ENCODE measurements at places on chromosomes 1 and 21.

DNA sequence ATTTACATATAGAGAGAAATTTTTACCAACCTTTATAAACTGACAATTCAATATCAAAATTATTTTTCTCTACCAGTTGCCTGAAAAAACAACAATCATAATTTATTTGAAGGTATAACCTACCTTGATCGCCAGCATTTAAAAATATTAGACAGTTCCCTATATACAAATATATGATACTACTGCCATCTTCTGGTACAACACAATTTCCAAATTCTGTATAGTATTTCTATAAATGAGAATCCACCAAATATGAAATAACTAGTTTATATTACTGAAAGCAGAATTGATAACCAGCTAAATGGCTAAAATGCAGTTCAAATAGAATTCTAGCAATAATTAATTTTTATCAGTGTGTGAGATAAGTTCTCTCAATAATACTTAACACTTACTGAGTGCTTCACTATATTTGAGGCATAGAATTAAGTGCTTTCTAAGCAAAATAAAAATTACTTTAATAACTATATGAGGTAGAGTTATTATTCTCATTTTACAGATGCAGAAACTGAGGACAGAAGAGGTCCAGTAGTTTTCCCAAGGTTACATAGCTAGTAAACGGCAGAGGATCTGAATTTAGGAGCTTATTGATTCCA, 75.6 kb downstream of the PIGK start:
- DNase-seq: peak; percentile 23

GRCh38 chr1:177809819-177810218, 160.0 kb downstream of the SEC16B start:
- no peak for DNase-seq

GRCh38 chr1:233897325-233898162, 6.9 kb upstream of the SLC35F3 start:
- no peak for DNase-seq

- no peak for DNase-seq
These were observed 71.0 kb downstream of the SSBP3 start for GRCh38 chr1:54335011-54335754.

- DNase-seq: no peak
These were observed 407 bp downstream of the WNT4 start for GRCh38 chr1:22142315-22143064.

DNA sequence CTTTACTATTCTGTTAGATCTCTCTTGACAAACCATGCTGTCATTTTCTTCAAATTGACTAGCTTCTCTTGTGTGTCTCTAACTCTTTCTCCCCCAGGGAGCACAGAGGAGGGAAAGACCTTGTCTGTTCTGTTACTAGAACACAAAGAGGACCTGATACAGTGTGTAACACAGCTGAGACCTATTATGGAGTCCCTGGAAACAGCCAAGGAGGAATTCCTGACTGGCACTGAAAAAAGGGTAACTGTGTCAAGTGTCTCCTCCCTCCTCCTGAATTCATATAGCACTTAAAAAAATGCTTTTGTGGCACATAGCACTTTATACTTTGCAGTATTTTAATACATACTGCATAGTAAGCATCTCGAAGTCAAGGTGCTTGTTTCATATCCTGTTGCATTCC, 50.6 kb downstream of the ZBTB40 start:
- no peak for DNase-seq

GRCh38 chr1:6343506-6344405, 49.8 kb downstream of the ACOT7 start:
- DNase-seq: peak; percentile 68

- DNase-seq: no peak
These were observed 23.3 kb upstream of the SRSF10 start for GRCh38 chr1:24003331-24003972.

GRCh38 chr1:227260433-227260832, 57.9 kb downstream of the CDC42BPA start:
- DNase-seq: no peak

DNA sequence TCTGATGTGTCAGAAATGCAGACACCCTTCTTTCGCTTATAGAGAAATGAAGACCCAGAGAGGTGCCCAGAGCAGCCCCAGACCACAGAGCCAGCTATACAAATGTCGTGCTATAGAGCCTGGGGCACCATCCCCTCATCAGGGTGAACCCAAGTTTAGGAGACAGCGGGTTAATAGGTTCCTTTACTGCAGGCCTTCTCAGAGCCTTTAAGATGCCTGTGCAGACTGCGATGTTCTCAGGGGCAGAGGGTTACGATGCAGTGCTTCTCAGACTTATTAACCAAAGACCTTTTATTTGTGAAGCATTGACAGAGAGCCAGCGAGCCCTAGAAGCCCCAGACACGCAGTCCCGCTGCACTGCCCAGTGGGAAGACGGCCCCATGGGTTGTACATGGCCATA, 46.9 kb downstream of the STPG1 start:
- DNase-seq: no peak

DNA sequence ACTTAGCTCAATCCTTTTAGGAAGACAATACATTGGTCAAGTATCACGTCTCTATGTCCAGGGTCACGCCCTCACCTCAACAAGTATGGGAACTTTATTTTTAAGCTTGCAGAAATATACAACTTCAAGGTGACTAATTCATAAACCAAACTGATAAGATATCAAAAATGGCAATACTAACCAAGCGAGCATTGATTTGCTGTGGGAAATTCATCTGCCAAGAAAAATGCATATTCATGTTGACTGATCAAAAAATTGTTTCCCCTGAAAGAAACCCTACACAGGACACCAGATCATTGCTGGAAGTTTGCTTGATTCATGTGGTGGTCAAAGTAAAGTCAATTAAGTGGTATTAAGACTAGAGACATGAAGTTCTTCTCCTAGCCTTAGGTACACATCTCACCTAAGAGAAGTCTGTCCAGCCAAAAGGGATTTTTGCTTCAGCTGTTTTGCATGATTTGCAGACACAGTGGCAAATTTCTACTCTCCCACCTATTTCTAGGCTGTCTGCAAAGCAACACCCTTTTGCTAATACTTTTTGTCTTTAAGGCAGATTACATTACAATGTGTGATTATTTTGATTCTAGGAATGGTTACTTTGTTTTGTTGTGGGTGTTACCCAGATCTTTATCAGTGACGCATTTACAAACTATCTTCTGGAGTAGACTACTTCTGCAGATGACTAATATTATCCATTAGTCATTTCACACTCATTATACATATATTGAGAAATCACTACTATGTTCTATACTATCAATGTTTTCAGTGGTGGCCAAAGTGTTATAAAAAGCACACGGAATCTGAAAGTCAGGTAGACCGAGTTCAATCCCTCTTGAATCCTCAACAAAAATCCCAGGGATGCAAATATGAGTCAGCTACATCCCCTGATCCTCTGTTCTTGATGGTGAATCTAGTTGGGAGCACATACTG, 12.4 kb downstream of the SAMSN1 start:
- DNase-seq: peak; percentile 89

DNA sequence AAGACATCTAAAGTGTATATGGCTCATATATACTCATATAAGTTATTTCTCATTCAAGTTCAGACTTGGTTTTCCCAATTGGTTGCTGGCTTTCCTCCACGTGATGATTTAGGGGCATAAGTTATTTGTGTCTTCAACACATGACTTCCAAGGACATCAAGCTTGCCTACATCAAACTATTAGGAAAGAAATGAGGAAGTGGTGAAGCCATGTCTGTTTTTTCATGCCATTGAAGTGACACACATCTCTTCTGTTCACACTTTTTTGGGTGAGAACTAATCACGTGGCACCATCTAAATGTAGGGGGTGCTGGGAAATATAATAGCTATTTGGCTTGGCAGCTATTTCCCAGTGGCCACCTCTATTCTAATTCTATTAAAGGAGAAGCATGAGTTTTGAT, 282.1 kb downstream of the OMA1 start:
- DNase-seq: no peak

DNA sequence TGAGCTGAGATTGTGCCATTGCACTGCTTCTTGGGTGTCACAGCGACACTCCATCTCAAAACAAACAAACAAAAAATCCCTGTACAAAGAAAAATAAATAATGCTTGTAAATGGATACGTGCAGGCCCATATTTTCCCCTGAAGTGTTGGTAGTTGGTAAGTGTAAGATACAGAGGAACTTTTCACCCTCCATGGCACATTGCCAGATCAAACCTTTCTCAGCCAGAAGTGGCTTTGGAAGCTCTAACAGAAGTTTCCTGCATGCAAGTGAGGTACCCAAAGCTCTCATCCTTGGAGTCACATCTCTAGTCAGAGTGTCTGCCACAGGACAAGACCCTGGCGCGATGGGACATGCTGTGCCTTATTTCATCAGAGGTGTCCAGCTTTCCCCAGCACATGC, 7.3 kb downstream of the NDUFV3 start:
- DNase-seq: no peak

- no peak for DNase-seq
These were observed 57.2 kb upstream of the ANGPTL1 start for GRCh38 chr1:178928041-178928440.

DNA sequence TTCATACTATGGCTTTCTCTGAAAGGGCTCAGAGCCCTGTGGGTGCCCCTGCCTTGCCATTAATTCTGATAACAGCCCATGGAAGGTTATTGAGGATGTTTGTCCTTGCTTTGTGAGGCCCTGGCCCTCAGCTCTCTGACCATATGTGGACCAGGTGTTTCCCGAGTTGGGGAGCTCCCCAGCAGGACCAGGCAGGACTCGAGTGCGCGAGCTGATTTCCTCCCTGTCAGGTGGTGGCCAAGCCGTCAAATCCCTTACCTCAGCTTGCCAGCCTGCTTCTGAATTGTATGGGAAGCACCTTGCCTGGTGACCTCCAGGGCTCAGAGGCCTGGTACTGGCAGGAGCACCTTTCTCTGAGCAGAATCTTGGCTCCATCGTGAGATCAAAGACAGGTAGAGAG, 17.9 kb upstream of the SDE2 start:
- DNase-seq: no peak

DNA sequence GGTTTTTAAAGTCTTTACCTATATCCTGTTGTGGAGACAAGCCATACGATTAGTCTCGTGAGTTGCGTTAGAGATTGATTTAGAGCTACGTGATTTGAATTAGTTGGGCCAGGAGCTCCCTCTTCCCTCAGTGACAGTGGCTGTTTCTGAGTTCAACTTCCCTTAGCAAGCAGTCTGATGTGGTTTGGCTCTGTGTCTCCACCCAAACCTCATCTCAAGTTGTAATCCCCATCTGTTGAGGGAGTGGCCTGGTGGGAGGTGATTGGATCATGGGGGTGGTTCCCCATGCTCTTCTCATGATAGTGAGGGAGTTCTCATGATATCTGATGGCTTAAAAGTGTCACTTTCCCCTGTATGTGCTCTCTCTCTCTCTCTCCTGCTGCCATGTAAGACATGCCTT, 192.9 kb upstream of the PTGFR start:
- DNase-seq: no peak

DNA sequence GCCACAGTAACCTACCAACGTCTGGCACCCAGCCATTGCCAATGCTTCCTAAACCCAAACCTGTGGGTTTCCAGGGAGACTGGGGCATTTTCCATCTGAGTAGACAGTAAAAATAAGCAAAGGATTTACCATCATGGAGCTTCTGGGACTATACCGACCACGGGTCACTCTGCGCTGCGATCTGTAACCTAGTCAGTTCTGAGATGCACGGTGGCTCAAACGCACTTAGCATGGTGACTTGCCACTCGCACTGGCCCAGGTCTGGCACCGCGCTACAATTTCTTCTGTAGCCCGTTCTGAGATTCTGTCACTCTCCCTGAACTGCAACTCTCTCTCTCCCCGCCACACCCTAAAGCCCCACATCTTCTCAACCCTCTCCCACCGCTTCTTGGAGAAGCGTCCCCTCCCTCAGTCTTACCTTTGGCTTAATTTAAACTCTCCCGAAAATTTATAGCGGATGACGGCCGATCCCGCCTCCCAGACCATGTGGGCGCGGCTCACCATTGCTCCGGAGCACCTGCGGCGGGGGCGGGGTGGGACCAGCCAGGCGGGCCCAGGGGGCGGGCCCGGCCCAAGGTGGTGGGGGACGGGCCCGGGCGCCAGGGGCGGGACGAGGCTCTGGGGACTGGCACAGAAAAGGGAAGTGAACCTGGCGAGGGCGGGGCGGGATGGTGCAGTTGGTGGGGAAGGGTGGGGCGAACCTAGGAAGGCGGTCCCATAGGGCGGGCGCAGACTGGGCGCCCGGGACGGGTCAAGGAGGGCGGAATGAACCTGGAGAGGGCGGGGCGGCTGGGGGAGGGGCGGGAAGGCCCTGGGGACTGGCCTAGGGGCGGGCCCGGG, 493 bp upstream of the MAP3K21 start:
- peak; percentile 94 for DNase-seq

- no peak for DNase-seq
These were observed 49.6 kb downstream of the ZFYVE9 start for GRCh38 chr1:52191395-52191965.

- DNase-seq: no peak
These were observed 39.6 kb downstream of the ZBTB18 start for GRCh38 chr1:244090645-244091044.

DNA sequence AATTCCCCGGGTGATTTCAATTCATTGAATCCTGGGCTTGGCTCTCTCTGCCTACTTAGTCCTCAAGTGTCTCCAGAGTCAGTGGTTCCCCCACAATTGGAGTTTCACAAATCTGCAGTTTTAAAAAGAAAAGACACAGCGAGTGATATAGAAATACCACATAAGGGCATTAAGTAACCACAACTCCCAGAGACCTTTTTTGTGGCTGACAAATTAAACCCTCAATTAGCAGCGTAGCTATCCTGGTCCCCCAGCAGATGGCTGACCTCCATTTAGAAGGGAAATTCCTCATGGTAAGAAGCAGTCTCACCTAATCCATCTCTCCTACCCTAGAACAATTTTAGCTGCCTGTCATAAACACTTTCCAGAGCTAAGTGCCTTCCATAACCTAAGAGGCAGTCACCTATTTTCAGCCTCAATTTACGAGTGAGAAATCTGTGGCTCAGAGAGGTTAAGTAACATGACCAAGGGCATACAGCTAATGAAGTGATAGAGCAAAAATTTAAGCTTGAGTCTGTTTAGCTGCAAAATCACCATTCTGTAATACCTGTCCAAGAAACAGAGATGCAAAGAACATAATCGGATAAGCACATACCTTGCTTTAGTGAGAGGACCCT, 56.0 kb upstream of the NBPF3 start:
- no peak for DNase-seq

GRCh38 chr1:9459816-9460407, 79.4 kb upstream of the SLC25A33 start:
- DNase-seq: no peak

- peak; percentile 29 for DNase-seq
These were observed 89.7 kb upstream of the RUNX1 start for GRCh38 chr21:35138665-35139381.

DNA sequence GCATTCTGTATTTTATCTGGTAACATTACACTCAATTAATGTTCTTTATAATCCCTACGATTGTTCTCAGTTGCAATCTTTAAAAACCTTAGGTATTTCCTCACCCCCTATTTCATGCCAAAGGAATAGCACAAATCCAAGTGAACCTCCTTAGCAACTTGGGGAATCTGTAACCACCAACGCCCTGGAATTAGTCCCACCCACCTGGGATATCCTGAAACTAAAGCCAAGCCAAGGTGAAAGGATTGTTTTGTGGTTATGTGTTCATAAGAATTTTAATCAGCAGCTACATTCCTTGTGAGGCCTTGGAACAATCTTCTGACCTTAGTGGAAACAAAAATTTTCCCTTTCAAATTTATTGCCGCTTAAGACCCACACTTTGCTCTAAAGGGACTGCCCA, 908.7 kb downstream of the TTLL7 start:
- DNase-seq: no peak

- DNase-seq: no peak
These were observed 294.9 kb upstream of the ADGRL2 start for GRCh38 chr1:81505831-81506230.
